ENCODE measurements at places on chromosomes 2 and 18.

DNA sequence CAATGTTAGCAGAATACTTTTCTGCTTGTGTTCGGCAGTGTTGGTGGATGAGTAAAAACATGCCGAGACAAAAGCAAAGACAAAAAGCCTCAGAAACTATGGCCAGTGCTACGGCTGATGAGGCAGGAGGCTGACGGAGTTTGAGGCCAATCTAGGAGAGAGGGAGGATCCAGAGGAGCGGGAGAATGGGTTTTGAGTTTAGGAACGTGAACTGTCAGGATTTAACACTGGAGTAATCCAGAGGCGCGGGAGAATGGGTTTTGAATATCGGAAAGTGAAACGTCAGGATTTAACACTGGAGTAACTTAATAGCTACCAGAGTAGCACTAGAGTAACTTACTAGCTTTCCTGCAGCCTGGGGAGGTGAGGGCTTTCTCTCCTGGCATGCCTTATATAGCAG is 37.4 kb downstream of the LYPD6B start:
- DNase-seq, result peak; percentile 7

GRCh38 chr2:101047075-101047766 is 45.1 kb downstream of the RPL31 start:
- no peak for DNase-seq

DNA sequence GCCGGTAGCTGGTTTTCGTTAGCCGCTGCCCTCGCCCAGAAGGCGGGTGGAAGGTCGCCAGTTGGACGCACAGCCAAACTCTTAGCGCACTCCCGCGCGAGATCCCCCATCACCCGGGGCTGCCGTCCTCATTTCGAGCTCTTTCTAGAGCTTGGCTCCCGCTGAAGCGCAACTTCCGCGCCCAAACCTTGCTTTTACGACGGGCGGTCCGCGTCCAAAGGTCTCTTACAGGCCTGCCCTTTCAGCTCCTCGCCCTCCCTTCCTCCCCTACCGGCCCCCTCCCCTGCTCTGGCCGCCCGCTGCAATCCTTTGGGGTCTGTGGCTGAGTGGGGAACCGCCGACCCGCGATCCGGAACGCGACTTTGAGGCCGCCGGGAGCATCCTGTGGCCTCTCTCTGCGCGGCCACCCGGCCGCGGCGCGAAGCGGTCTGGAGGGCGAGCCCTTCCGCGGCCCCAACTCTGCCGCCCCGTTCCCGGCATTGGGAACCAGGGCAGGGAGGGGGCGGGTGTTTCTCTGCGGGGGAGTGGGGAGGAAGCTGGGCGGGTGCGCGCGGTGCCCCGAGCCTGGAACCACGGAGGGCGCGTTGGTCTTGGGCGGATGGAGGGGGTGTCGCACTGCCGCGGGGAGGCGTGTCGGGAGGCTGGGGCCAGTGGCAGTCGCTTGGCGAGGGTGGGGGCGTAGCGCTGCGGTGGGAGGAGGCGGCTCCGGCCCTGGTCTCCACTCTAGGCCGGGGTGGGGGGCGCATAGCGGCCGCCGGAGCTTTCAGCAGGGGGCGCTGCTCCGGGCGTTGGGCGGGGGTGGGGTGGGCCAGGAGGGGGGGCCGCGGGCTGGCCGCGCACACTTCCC is at the start of gene GDF7:
Gene GDF7 (plus strand): TSS at position 841 of the 847 bp plus-strand sequence. CDS start 96 bp downstream, outside the sequence.
- DNase-seq, result no peak

GRCh38 chr2:173002751-173003541 is 72.7 kb upstream of the MAP3K20 start:
- no peak for DNase-seq

DNA sequence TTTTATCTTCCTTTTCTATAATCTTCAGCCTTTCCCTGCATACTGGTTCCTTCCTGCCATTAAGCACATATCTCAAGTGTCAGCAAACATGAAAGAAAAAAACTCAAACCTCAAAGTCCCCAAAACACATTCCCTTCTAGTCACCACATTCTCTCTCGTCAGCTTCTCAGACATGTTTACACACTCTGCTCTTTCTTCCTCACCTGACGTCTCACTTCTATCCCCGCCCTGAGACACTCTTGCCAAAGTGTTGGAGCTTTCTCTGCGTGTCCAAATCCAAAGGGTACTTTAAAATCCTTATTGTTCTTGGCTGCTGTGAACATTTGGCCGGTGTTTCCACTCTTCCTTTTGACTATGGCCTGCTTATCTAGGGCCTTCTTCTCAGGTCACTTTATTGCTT is 47.9 kb downstream of the SOX11 start:
- DNase-seq, result no peak

GRCh38 chr2:150895968-150896367 is 365.7 kb downstream of the RBM43 start:
- no peak for DNase-seq

- DNase-seq, result no peak
Measured at GRCh38 chr2:10686176-10686730, 3.5 kb downstream of the NOL10 start.

- DNase-seq, result no peak
Measured at GRCh38 chr2:238506371-238507068, 79.8 kb downstream of the ASB1 start.

DNA sequence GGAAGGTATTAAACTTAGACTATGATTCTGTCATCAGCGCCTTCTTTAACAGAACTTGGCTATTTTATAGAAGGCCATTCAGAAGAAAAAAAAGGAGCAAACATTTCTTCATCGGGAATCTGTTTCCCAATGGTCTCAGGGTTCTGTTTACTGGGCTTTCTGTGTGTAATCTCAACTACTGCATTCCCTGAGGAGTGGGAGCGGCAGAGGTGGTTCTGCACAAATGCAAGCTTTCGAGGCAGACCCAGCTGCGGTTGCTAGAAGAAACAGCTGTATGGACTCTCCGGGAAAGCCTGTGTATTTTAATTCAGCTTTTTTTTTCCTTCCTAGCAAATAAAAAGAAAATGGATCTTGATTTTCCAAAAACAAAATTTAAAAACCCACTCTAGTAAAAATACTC is 250.7 kb downstream of the NAPG start:
- no peak for DNase-seq

DNA sequence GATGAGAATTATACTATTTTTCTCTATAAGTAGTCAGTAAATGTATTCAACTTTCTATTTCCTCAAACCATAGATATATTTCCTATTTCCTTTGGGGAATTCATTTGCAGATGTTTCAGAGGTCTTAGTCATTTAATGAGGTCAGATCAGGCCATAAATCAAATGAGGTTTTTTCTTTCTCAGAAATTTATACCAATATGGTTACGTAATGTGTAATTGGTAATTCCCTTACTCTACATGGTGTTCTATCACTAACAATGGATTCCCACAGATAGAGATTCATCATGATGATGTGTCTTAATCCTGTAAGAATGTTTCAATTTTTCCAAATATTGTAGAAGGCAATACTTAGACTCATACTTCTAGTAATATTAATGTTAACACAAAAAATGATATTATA is 108.0 kb downstream of the DPP4 start:
- no peak for DNase-seq

Measured in skin of body (tissue), 3 donors.